ENCODE measurements at places on chromosomes 7 and 10. TPM values are rescaled to one million over a fixed set of nuclear protein-coding genes. Genes with fewer than 3 reads are reported as not detected.
A peak's percentile ranks its signal among the peaks of the same experiment; 100 is the strongest.

GRCh38 chr7:69342154-69342884 lies 256.0 kb upstream of the AUTS2 start:
- DNase-seq = no peak
- H3K36me3 ChIP-seq = no peaks in the 10 kb centered on the region
- H3K27me3 ChIP-seq = peaks cover 14% of the 10 kb centered on the region
- no peak overlapping the region for H3K27ac ChIP-seq

SPOCK2 gene
- total RNA-seq = 0.54 TPM

SPDYE8 gene
- total RNA-seq = not detected

GRCh38 chr7:100568176-100568895 lies 5.4 kb downstream of the SAP25 start:
- H3K4me1 ChIP-seq = peaks cover 19% of the 10 kb centered on the region
- H3K36me3 ChIP-seq = no peaks in the 10 kb centered on the region
- no peaks in the 10 kb centered on the region for H3K27me3 ChIP-seq
- no peak for DNase-seq
- H3K27ac ChIP-seq = no peak overlapping the region

MTG1 gene
- 57.3 TPM for total RNA-seq

DNA sequence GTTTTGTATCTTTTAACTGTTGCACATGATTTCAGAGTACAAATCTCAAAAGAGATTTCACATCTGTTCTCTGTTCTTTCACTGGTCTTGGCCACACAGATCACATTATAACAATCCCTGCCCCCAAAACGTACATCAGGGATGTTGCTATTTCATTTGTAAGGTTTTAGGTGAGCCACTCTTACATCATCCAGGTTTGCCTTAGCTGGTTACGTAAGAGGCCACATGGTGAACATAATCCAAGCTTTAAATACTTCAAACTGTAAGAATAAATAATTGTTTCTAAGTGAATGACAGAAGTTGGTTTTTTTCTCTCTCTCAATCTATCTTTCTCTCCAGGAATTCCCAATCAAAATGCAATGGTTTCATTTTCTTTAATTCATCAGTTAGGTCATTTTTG lies 245.9 kb upstream of the HGF start:
- no peak for DNase-seq
- peak overlapping the region; percentile 14 for H3K27ac ChIP-seq
- no peaks in the 10 kb centered on the region for H3K27me3 ChIP-seq

GRCh38 chr10:124359336-124359832 lies 59.3 kb downstream of the OAT start:
- peaks cover 6% of the 10 kb centered on the region for H3K36me3 ChIP-seq
- DNase-seq = no peak
- no peak overlapping the region for H3K4me3 ChIP-seq
- H3K27me3 ChIP-seq = peaks cover 4% of the 10 kb centered on the region
- H3K27ac ChIP-seq = no peak overlapping the region
- peaks cover 18% of the 10 kb centered on the region for H3K4me1 ChIP-seq

STK32C gene
- 15.7 TPM for total RNA-seq

GRCh38 chr7:114952296-114952695 lies 30.4 kb downstream of the MDFIC start:
- no peak for DNase-seq
- H3K27ac ChIP-seq = no peak overlapping the region
- no peaks in the 10 kb centered on the region for H3K27me3 ChIP-seq
- peaks cover 5% of the 10 kb centered on the region for H3K36me3 ChIP-seq
- peaks cover 2% of the 10 kb centered on the region for H3K4me1 ChIP-seq

DNA sequence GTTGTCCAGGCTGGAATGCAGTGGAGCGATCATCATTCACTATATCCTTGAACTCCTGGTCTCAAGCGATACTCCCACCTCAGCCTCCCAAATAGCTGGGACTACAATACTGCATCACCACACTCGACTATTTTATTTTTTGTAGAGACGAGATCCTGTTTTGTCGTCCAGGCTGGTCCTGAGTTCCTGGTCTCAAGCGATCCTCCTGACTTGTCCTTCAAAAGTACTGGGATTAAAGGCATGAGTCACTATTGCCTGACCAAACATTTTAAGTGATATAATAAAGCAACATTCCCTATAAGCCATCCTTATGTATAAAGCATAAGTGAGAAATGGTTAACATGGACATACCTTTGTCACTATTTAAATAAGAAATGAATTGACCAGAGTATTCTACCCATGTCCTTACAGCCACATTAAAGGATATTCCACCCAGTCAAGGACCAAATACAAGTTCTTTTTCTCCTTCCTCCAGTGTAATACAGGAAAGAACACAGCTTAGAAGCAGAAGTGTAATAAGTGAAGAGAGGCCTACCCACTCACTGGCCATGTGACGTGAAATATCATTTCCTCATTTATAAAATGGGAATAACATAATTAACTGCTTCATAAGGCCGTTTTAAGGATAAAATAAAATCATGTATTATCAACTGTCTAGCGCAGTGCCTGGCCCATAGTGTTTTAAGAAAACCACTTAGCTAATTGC lies 82.0 kb downstream of the DOCK4 start:
- peaks cover 7% of the 10 kb centered on the region for H3K36me3 ChIP-seq
- H3K4me3 ChIP-seq = no peak overlapping the region
- no peak overlapping the region for H3K27ac ChIP-seq

GRCh38 chr10:86862786-86863483 lies 94.5 kb downstream of the MMRN2 start:
- H3K4me1 ChIP-seq = peaks cover 42% of the 10 kb centered on the region
- DNase-seq = no peak
- H3K27ac ChIP-seq = no peak overlapping the region
- peaks cover 18% of the 10 kb centered on the region for H3K36me3 ChIP-seq
- no peak overlapping the region for H3K4me3 ChIP-seq
- no peaks in the 10 kb centered on the region for H3K27me3 ChIP-seq

- no peak overlapping the region for H3K27ac ChIP-seq
- H3K4me1 ChIP-seq = peaks cover 8% of the 10 kb centered on the region
- no peaks in the 10 kb centered on the region for H3K36me3 ChIP-seq
- no peaks in the 10 kb centered on the region for H3K27me3 ChIP-seq
Measured at GRCh38 chr7:34038816-34039470, 133.6 kb downstream of the BMPER start.

DNA sequence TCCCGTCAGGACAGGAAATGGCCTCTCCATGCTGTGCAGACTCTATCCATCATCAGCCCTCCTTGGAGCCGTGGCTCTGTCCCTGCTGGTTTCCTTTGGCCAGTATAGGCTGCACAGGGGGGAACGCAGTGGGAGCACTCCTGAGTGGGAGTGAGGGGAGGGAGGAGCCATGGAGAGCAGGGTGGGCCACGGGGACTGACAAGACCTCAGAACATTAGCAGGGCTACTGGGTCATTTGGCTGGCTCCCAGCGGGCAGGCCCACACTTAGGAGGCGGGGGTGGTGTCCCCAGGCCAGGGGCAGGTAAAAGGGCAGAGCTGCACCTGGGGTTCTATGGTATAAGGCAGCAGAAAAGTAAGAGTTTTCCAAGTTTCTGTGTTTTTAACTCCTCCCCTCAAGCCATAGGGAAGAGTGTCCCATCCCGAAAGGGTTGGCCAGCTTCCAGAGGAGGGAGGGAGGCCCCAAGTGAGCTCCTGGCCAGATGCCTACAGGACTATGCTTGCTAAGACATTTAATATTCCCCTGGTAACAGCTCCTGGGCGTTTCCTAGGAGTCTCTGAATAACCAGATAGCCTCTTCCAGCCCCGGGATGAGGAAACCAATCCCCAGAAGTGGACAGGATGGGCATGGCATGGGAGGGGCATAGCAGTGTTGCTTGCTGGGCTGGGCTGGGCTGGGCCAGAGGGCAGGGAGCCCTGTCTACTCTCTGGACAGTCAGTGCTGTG lies 5.5 kb upstream of the OPN4 start:
- H3K27me3 ChIP-seq = no peaks in the 10 kb centered on the region
- no peak overlapping the region for H3K4me3 ChIP-seq
- peaks cover 48% of the 10 kb centered on the region for H3K4me1 ChIP-seq
- H3K36me3 ChIP-seq = no peaks in the 10 kb centered on the region

DNA sequence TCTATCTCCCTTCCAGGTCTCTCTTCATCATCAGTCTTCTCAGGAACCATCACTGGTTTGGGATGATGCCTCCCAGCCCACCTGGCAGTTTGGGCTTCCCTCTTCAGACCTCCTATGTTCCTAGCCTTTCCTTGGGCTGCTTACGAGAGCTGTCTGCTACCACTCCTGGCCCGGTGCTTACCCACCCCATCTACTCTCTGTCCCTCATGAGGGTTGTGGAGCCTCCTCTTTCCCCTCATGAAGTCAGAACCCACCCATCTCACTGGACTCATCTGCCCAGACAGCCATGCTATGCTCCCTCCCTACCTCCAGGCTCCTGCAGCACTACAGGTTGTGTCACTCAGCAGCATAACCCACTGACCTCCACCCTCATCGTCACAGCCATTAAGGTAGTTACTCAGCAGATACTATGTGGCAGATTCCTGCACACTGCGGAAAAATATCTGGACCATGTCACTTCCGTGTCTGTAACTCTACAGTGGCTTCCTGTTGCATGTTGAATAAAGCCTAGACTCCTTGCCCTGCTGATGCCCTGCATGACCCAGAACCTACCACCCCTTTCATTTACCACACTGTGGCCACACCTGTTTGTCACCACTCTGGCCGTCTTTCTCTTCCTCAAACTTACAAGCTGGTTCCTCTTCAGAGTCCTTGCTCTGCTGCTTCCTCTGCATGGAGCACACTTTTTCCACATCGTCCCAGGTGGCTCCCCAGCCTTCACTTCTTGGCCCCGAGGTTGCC lies 2.0 kb downstream of the DBNL start:
- H3K4me3 ChIP-seq = peak overlapping the region; percentile 82
- peaks cover 26% of the 10 kb centered on the region for H3K4me1 ChIP-seq

TFPI2 gene
- total RNA-seq = 58.7 TPM

DNA sequence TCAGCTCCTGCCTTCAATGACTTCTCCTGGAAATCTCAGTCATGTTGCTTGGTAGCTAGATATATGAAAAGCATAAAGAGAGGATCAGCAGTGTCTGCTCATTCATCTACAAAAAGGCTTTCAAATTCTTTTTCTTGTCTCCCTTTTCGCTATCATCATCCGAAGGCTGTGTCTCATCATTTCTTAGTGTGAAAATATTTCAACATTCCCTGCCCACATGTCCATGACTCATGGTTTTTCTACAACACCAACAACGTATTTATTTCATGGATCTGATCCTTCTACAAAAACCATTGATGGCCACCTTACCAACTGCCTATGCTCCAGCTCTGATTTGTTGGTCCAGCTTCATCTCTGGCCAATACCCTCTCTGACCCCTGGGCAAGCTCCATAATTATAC lies 472.5 kb upstream of the GHITM start:
- no peak overlapping the region for H3K4me3 ChIP-seq
- H3K36me3 ChIP-seq = no peaks in the 10 kb centered on the region
- no peak overlapping the region for H3K27ac ChIP-seq
- no peak for DNase-seq
- H3K27me3 ChIP-seq = no peaks in the 10 kb centered on the region

SPDYE11 gene
- not detected for total RNA-seq

- H3K4me3 ChIP-seq = no peak overlapping the region
- no peaks in the 10 kb centered on the region for H3K27me3 ChIP-seq
- no peak overlapping the region for H3K27ac ChIP-seq
- peaks cover 36% of the 10 kb centered on the region for H3K36me3 ChIP-seq
- H3K4me1 ChIP-seq = peaks cover 13% of the 10 kb centered on the region
Measured at GRCh38 chr7:47411281-47411869, 170.5 kb downstream of the TNS3 start.

GRCh38 chr7:36986511-36986933 lies 262.2 kb upstream of the AOAH start:
- no peak overlapping the region for H3K4me3 ChIP-seq
- no peak overlapping the region for H3K27ac ChIP-seq
- no peaks in the 10 kb centered on the region for H3K36me3 ChIP-seq
- no peak for DNase-seq
- H3K27me3 ChIP-seq = peaks cover 27% of the 10 kb centered on the region

- peak; percentile 49 for DNase-seq
- H3K36me3 ChIP-seq = no peaks in the 10 kb centered on the region
- peaks cover 10% of the 10 kb centered on the region for H3K4me1 ChIP-seq
Measured at GRCh38 chr7:142799437-142799835, 28.7 kb downstream of the PRSS2 start.

ACSM6 gene
- not detected for total RNA-seq

DNA sequence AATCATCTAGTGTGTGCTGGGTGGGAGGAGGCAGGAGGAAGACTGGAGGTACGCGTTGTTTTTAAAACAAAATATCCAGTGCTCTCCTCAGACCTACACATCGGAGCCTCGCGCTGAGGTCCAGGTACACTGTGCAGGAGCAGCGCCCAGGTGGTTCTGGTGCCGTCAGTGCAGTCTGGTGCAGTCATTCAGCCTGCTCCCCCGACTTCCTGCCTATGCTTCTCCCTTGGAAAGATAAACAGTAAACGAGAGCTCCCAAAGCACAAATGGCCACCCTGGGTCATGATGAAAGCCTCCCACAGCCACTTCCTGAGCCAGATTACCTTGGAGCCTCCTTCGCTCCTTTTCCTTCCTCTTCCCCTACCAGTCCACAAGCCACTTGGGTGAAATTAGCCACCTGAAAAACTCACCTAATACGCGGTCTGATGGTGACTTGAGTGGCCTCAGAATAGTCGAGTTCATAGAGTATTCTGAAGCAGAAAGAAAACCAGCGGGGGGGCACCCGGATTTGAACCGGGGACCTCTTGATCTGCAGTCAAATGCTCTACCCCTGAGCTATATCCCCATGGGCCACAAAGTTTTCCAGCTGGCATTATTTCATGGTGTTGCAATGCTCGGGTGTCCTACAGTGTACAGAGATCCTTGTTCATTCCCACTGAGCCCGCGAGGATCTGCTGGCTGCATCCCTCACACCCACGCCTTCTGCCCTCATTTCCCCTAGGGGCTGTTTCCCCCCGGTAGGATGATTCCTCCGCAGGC lies 82.5 kb downstream of the ZNF467 start:
- no peak overlapping the region for H3K27ac ChIP-seq
- peaks cover 53% of the 10 kb centered on the region for H3K27me3 ChIP-seq
- peaks cover 4% of the 10 kb centered on the region for H3K36me3 ChIP-seq
- no peak overlapping the region for H3K4me3 ChIP-seq

DOCK1 gene
- total RNA-seq = 68.7 TPM

GRCh38 chr10:79046326-79046725 lies 22.4 kb upstream of the ZMIZ1 start:
- peaks cover 20% of the 10 kb centered on the region for H3K4me1 ChIP-seq
- peaks cover 24% of the 10 kb centered on the region for H3K27me3 ChIP-seq
- no peaks in the 10 kb centered on the region for H3K36me3 ChIP-seq
- H3K27ac ChIP-seq = no peak overlapping the region
- H3K4me3 ChIP-seq = no peak overlapping the region
- no peak for DNase-seq

DNA sequence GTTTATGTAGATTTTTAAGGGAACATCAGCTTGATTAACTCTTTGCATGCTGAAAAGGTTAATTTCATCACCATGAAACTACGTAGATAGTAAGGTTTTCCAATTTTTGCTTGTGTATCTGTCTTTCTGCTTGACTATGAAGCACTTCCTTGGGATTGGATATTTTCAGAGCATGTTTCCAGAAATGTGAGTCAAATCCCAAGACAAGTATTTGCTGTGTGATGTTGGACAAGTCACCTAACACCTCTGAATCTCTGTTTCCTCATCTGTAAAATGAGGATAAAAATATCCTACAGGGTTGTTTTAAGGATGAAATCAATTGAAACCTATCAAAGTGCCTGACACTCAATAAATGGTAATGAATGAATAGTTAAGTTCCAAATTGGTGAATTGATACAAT lies 42.4 kb downstream of the ANK3 start:
- no peaks in the 10 kb centered on the region for H3K27me3 ChIP-seq
- H3K36me3 ChIP-seq = no peaks in the 10 kb centered on the region
- peaks cover 28% of the 10 kb centered on the region for H3K4me1 ChIP-seq
